ENCODE measurements at places on chromosomes 1 and 21.

GRCh38 chr1:179774000-179774399 lies 30.9 kb downstream of the FAM163A start:
- DNase-seq, result no peak

- no peak for DNase-seq
Measured at GRCh38 chr1:186473047-186473446, 12.1 kb upstream of the PDC start.

DNA sequence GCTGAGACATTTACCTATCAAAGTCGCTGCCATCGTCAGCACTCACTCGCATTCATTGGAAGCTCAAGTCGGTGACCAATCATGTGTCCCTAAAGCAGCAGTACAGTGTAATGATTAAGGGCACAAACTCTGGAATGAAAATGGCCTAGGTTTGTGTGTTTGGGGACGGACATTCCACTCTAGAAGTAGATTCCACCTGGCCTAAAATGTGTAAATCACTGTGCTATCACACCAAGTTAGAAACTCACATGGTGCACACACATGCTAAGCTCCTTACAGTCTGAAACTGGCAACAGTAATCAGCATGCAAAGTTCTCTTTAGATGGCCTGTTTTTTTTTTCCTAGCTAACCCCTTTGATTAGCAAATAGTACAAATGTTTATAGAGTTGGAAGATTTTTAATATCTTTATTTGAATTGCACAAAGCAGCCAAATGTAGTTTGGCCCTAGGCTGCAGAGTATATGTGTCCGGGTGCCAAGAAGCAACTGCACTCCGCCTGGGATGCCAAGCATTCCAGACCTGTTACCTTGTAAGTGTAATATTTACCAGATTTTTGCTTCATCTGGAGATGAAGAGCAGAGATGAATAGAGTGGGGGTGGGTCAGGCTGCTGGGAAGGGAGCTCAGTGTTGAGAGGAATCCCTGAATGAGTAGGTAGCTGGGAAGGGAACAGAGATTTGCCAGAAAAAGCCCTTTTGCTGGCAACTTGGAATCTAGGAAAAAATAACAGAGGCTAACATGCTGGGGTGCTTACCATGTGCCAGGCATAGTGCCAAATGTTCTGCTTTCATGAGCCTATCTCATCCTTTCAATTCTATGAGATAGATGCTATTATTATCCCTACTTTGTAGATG lies 35.2 kb downstream of the TGFB2 start:
- no peak for DNase-seq

- no peak for DNase-seq
Measured at GRCh38 chr1:29825274-29825940, 589.1 kb downstream of the PTPRU start.

DNA sequence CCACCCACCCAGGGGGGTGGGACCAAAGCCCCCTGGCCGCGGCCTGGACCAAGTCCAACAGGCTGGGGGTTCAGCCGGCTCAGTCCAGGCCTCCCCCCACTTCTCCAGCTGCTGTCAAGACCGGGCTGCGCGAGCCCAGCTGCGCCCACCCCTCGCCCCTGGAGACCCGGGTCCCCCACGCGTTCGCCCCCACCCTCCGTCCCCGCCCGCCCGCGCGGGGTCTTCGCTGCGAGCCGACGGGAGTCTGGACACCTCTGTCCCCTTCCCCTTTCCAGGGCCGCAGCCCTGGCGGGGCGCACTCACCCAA lies 253 bp downstream of the RAP1GAP start:
- no peak for DNase-seq

DNA sequence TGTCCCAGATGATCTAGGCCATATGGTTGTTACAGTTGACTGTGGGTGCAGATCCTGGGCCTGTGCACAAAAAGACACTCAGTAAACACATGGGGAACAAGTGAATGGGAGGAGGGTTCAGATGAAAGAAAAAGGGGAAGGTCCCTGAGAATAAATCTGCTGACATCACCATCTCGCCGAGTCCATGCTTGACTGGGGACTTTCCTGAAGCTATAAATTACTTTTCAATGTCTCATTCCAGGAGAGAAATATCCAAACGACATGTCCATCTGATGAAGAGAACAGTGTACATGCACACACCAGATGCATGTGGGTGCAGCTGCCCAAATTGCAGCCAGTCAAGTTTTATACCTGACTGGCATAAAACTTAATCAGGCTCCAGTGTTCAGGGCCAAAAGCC lies 109.0 kb downstream of the HIVEP3 start:
- DNase-seq, result no peak

DNA sequence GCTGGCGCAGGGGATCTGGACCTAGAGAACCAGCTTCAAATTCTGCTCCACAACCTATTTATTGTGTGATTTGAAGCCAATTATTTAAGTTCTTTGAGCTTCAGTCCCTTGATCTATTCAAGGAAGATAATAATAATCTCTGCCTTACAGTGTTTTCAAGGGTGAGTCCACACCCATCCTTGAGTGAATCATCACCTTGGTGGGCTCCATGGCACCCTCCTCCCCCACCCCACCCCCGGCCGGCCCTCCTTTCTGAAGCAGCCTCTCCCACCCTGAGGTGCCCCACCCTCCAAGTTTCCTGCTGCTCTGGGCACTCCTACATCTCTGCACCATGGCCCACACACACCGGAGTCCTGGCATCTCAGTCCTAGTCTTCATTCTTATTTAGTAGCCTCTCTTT lies 38.3 kb downstream of the TCP10L start:
- DNase-seq, result no peak

DNA sequence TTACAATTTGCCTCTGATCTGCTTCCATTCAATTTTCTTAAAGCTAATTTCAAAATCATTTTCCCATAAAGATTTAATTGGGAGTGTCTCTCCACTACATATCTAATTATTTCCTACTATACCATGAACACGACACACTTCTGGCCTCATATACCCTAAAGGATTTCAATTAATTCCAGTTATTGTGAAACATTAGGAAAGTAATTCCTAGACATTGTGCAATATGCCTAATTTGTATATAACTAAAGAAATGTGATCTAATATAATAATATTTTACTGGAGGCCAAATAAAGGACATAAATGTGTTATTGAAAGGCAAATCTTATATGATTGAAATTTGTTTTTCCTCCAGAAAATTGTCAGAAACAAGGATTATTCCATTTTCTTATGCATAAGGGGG lies 727.2 kb upstream of the ADGRL2 start:
- DNase-seq, result no peak

GRCh38 chr1:2498648-2499047 lies 22.6 kb downstream of the PLCH2 start:
- DNase-seq, result no peak

DNA sequence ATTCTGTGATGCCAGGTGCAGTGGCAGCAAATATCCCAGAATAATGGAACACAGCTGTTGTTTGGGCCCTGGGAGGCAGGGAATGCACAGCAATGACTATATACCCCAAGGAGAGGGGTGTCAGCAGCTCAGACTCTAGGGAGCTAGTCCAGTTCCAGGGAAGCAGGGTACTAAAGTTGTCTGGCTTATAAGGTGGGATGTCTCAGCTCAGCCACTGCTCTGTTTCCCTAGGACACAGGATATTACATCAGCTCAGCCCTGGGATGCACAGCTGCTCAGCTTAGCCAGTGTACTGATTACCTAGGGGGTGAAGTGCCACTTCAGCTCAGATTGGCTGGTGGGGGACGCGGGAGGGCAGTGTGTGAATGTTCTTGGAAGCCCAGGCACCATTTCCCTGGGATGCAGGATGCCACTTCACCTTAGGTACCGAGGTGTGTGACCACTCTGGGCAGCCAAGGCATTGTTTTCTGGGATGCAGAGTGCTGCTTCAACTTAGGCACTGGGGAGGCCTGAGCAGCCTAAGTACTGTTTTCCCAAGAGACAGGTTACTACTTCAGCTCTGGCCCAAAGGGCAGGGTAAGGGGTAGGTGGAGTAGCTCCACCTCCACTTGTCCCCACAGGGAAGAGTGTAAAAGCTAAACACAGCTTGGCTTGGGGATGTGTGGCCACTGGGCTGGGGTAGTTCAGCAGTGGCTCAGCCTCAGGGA lies 59.4 kb downstream of the DIPK1A start:
- no peak for DNase-seq

DNA sequence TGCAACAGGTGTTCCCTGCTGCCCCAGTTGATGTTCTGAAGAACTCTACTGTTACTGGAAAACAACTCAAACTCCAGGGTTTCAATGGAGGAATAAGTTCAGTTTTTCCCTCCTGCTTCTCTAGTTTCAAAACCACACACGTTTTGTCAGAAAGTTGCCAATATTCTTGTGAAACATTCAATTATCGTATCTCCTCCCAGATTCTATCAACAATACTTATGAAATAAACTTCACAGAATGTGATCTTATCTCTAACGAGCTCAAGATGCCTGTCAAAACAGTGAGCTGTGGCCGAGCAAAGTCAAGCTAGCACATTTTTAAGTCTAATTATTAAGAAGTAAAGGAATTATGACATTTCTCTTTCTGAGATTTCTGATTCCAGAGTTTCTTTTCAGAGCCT lies 4.7 kb downstream of the OR2B11 start:
- DNase-seq, result no peak

GRCh38 chr21:27831177-27831576 lies 864.3 kb upstream of the ADAMTS5 start:
- DNase-seq, result no peak

GRCh38 chr21:33550772-33551660 lies 8.2 kb downstream of the SON start:
- no peak for DNase-seq

DNA sequence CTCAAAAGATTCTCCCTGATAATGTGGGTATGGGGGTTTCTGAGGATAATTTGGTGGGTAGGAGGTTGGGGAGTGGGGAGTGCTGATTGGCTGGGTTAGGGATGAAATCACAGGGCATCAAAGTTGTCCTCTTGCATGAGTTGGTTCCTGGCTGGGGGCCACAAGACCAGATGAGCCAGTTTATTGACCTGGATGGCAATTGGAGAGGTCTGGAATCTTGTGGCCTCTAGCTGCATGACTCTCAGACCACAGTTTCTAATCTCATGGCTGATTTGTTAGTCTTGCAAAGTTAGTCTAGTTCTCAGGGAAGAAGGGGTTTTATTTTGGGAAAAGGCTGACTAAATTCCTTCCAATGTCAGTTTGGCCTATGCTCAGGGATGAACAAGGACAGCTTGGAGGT lies 3.3 kb upstream of the GBP1 start:
- no peak for DNase-seq

GRCh38 chr1:87202922-87203655 lies 125.6 kb upstream of the LMO4 start:
- DNase-seq, result no peak

GRCh38 chr1:7379441-7379971 lies 391.6 kb upstream of the VAMP3 start:
- DNase-seq, result no peak
